Hindlimb muscle (tissue), 1 donor: ENCODE measurements at places on chromosomes 3 and 15.

- DNase-seq = no peak
Observed at GRCh38 chr3:25818335-25818734, 28.4 kb downstream of the OXSM start.

DNA sequence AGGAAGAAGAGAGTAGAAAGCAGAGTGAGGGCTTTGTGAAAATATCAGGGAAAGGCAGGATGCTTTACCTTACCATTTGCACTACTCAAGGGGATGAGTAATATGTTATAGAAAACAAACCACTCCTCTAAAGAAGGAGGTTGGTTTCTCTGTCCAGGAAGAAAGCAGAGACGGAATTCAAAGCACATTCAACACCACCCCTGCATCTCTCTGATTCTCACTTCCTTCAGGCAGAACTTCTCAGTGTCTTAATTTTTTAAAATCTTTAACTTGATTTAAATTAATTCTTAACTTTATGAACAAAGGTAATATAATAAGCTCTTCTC, 82.4 kb downstream of the NR2F2 start:
- DNase-seq = no peak

DNA sequence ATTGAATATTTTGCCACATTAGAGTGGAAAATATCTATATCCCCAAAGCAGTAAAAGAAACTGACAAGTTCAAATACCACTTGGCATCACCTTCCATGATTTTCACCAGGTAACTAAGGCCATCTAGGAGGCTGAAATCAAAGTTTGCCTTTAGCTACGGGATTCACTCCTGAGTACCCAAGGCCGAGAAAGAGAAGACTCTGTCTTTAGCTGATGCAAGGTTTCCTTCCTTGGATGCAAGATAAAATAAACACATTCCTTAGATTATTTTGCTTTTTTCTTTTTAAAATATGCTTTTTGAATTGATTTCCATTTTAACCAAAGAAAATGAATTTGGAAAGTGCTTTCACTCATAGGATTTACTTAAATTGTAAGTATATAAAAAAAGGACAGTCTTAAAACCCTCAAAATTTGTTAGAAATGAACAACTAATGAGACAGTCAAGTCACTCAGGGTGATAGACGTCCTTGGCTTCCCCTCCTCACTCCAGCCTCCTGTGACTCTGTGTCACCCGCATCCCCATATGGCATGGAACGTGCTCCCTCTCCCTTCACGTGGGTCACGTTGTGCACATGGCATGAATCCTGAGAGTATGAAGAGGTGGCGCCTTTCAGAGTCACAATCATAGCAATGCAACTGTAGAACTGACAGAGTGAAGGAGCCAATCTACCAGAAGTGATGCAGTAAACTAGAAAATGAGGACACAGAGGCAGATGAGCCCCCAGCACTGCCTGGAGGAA, 148.4 kb downstream of the RTP4 start:
- DNase-seq = no peak

DNA sequence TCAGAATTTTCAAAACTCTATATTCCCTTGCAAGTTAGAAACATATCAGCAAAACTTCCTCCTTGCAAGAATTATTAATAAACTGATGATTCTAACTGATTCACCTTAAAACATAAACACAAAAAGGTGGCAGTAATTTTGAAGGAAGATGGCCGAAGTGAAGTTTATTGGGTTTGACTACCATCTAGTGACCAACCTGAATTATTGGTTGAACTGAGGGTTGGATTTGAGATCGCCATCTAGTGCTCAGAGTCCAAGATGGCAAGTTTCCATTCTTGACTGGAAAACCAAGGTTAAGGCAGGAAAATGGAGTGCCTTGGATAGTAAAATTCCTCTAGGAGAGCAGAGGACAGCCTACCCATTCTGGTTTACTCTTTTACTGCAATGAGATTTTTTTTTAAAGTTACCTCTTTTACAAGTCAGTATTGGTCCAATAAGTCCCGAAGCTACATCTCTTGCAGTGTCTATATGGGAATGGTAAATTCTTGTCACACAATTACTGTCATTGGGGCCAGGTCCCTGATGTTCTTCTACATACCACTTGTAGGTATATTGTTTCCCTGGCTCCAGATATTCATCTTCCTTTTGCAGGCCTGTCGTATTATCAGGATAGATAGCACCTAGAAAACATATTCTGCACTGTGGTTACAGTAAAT, 51.6 kb upstream of the CP start:
- DNase-seq = peak; percentile 83

DNA sequence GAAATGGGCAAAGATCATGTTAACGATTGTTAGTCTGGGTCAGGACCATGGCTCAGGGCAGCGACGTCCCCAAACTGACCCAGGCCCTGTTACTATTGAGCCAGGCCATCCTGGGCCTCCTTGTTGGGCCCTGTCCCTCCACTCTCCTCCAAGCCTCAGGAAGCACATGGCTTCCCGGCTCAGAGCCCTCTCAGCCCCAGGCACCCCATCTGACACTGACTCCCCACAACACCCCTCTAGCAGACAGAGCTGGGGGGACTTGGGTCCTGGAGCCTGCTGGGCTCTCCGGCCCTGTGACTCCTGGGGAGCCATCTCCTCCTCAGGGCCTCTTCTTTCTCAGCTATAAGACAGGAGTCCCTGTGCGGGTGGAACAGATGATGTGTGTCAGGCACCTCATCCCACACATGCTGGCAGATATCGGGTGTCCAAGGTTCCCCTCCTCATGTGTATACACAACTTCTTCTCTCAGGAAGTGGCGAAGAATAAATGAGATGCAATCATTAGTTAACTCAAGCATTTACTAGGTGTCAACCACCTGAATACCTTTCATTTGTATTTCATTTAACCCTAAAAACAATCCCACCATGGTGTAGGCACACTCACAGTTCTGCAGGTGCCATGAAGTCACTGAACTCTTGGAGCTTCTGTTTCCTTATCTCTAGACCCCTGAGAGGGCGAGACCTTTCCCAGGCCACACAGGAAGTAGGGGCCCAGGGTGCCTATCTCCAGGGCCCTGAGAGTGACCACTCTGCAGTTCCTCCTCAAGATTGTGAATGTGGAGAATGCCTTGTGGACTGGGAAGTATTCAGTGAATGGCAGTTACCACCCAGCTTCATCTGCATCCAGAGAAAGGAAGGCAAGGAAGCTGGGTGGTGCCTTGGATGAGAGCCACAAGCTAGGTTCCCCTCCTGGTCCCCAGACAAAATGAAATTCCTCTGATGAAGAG, 282.5 kb upstream of the TLE3 start:
- DNase-seq = no peak

DNA sequence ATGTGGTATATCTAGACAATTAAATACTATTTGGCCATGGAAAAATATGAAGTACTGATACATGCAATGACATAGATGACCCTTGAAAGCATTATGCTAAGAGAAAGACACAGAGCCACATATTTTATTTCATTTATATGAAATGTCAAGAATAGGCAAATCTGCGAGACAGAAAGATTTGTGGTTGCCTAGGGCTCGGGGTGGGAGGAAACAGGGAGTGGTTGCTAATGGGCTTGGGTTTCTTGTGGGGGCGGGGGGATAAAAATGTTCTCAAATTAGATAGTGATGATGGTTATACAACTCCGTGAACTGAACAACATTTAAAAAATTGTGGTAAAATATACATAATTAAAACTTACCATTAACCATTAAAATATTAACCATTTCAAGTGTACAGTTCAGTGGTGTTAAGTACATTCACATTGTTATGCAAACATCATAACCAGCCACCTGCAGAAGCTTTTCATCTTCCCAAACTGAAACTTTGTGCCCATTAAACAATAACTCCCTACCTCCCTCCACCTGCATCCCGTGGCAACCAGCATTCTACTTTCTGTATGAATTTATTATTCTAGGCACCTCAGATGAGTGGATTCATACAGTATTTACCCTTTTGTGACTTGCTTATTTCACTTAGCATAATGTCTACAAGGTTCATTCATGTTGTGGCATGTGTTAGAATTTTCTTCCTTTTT, 24.3 kb upstream of the ANP32A start:
- DNase-seq = no peak

DNA sequence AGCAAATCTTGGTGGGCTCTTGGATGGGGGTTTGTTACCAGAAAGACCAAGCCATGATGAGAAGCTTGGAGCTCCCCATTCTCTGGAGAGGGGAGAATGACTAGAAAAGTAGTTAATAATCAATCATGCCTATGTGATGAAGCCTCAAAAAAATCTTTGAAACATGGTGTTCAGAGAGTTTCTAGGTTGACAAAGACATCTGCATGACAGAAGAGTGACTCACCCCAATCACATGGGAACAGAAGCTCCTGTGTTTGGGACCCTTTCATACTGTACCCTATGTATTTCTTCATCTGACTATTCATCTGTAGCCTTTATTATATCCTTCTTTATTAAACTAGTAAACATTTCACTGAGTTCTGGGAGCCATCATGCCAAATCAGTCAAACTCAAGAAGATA, 87.4 kb downstream of the BCHE start:
- no peak for DNase-seq

GRCh38 chr3:149459491-149460059, 14.9 kb upstream of the TM4SF4 start:
- no peak for DNase-seq

- peak; percentile 3 for DNase-seq
Observed at GRCh38 chr3:7166460-7166859, 305.5 kb downstream of the GRM7 start.

DNA sequence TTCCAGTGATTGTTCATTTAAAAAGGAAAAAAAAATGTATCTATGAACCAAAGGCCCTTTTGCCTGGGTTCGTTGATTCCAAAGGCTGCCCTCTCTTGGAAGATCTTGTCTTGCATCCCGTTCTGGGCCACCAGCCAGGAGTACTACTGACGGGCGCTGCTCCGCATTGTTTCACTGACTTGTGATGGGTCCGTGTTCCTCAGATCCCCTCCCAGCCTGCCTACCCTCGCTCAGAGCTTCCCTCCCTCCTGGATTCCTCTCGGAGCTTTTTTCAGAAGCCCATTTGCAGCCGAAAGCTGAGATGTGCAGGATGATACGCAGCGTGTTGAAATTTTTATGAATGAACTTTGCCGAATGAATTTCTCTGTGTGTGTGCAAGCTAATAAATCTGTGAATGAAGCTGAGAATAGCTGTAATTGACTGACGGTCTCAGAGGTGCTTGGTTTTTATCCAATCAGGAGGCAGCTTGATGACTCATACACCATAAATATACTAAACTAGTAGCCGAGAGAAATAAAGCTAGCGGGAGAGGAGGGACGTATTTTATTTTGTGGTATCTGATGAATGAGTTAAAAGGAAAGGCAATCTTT, at the start of gene SHC4:
TSS of gene SHC4 (minus strand) at position 396 of the 590 bp plus-strand sequence. CDS start 904 bp downstream, outside the sequence.
- peak; percentile 71 for DNase-seq

- no peak for DNase-seq
Observed at GRCh38 chr3:129607391-129608068, 1.1 kb upstream of the PLXND1 start.

- DNase-seq = no peak
Observed at GRCh38 chr3:114858329-114858728, 288.8 kb downstream of the ZBTB20 start.

DNA sequence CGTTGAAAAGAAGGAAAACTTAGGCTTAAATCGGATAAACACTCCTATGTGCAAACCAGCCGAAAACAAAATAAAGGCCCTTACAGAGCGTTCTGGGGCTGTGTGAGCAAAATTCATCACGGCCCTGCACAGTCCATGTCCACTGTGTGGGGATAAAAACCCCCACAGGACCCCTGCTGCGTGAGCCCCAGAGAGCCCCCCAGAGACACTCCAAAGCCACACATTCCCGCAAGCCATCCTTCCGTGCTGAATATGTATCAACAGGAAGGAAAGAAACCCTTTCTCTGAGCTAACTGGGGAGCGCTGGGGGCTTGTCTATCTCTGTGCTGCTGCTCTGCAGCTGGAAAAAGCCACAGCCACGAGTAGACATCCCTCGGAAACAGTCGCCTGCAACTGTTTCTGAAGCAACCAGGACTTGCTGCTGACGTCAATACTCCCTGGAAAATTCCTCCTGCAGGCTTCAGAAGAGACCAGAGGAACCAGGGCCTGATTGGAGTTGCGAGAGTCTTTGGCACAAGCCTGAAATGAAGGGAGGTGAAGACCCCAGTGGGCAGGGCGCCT, 72.7 kb downstream of the NUP210 start:
- peak; percentile 19 for DNase-seq

DNA sequence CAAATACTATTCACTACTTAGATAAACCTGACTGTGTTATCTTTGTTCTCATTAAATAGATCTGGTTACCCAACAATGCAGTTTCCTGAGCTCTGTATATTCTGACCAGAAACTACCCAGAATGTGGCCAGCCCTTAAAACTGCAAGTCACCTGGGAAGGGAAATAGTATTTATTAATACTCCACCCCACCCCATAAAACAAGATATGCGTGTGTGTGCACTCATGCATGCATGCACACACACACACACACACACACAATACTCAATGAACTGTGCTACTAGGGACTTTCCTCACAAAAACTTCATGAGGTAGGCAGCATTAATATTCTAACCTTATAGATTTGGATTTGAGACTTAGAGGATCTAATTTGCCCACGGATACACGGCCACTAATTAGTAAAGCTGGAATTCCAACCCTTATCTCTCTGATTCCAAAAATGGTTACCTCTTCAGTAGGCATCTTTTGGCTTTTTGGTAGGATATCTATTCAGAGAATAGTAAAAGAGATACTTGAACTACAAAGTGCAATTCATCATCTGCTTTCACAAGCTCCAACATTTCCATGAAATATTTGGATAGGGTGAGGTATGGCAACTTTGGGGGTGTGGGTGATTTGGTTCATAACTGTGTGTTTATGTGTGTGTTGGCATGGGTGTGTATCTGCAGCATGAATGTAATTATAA, 197.0 kb upstream of the CFAP20DC start:
- DNase-seq = no peak

GRCh38 chr3:33146791-33147445, 33.1 kb downstream of the CRTAP start:
- DNase-seq = peak; percentile 55

DNA sequence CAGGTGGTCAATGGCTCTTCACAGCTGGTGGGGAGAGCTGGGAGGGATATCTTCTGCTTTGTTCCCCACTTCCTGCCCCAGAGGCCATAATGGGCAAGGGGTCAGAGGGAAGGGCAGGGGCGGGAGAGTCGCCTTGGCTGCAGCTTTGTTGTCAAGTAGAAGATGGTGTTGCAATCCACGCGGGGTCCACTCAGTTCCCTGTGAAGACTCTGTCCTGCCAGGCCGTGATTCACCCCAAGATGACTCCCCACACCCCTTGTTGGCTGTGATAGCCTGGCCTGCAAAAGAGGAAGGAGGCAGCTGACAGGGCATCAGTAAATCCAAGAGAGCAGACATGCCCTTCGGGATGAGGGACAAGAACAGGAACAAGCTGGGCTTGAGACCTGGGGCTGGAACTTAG, 6.9 kb downstream of the GALNT15 start:
- DNase-seq = no peak

DNA sequence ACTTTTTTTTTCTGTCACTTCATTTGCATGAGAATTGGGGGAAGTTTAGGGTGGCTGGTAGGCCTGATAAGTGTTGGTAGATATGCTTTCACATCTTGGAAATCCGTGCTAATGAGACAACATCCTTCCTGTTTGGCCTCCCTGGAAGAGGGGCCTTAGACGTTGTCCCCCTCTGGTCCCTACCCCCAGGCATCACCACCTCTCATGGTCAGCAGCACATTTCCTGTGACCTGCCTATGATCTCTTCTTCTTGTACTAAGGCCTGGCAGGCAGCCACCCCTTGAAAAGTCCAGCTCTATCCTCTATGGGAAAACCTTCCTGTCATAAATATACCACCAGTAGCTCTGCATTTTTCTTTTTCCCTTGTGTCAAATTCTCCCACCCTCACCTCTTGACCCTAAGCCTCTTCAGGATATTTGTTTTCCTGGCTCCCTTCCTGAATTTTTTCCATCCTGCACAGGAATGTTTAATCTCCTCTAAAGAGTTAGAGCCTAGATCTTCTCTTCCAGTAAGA, 107.8 kb downstream of the SNRK start:
- DNase-seq = no peak
